GM20000 (cell line): ENCODE measurements at places on chromosomes 13 and 19.
A peak's percentile ranks its signal among the peaks of the same experiment; 100 is the strongest.

GRCh38 chr19:22603518-22604440, 30.3 kb upstream of the ZNF492 start:
- no peak for DNase-seq

GRCh38 chr13:35826626-35827254, 304.4 kb downstream of the DCLK1 start:
- DNase-seq: no peak

DNA sequence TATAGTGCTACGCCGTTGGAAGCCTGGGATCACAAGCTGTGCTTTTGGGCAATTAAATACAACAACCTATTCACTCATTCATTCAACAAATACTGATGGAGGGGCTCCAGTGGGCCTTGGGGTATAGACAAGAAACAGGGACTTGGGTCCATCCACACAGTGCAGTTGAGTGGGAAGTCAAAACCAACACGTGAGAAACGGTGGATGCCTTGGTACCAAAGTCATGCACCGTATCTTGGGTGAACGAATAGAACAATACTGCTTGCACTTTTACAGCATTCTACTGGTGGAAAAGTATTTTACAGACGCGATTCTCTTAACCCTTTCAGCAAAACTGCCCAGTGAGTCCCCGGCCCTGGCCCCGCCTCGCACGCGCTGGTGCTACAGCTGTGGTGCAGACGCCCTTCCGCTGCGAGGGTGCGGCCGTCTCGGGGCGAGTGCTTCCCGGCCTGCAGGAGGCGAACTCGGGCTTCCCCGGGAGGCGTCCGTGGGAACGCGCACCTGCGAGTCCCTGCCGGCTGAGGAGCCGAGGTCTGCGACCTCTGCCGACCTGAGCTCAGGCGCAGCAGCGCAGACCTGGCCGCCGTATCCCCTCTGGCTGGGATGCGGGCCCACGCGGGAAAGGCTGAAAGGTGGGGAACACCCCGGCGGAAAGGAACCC, 8.3 kb downstream of the TNFRSF19 start:
- DNase-seq: peak; percentile 68

DNA sequence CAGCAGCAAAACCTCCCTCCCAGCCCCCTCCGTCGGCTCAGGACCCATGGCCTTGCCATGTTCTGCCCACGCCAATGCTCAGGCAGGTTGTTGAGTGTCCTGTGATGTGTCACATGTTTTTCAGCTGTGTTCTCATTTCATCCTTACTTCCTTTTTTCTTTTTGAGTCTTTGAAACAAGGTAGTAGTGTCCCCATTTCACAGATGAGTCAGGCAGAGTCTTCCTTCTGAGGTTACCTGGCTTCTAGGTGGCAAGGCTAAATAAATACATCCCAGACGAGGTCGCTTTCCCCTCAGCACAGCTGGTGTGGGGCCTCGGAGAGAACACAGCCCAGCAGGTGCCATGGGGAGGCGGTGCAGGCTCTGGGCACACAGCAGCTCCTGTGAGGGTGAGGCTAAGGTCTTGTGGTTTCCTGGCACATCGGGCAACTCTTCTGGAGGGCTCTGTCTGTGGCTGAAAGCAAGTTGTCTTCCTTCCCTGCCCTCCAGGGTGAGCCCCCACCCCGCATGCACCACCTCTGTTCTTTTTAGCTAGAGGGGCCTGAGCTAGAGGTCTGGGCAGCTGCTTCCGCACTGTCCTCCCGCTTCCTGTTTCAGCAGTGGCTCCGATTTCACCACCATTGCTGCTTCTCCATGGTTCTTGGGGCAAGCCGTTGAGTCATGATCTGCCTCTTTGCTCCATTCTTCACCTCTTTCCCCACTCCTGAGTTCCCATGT, 15.1 kb downstream of the PRAM1 start:
- DNase-seq: no peak

DNA sequence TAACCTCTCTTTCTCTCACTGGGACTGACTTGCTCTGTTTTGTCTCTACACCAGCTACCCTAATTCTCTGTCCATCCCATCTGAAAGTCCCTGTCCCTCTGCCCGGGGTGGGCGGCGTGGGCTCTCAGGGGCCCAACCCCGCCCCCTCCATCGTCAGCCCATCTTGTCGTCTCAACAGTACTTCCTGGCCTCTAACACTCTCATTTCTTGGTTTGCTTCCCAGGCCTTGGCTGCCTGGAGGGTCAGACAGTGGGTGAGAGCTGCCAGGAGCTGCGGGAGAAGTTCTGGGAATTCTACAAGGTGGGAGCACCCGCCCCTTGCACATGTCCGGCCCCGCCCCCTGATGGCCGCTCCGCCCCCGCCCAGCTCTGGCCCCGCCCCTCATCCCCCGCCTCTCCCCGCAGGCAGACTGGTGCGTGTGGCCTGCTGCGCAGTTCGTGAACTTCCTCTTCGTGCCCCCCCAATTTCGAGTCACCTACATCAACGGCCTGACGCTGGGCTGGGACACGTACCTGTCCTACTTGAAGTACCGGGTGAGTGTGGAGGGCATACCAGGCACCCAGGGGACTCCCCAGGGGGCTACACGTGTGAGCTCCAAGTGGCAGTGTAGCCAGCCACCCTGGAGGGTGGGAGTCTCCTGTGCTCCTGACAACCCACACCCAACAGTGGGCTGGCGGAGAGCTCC, 1.7 kb downstream of the MPV17L2 start:
- no peak for DNase-seq

DNA sequence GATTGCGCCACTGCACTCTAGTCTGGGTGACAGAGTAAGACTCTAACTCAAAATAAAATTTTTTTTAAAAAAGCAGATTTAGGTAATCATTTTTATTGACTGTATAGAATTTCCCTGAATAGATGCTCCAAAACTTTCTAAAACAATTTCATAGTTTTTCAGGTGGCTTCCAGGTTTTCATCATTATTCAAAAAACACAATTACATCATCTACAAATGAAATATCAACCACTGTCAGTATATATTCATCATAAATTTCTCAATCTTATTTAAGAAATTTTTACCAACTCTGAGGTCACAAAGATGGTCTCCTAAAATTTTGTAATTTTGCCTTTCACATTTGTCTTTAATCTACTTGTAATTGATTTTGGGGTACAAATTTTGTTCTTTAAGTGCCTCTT, 48.1 kb downstream of the ZC3H13 start:
- DNase-seq: no peak

DNA sequence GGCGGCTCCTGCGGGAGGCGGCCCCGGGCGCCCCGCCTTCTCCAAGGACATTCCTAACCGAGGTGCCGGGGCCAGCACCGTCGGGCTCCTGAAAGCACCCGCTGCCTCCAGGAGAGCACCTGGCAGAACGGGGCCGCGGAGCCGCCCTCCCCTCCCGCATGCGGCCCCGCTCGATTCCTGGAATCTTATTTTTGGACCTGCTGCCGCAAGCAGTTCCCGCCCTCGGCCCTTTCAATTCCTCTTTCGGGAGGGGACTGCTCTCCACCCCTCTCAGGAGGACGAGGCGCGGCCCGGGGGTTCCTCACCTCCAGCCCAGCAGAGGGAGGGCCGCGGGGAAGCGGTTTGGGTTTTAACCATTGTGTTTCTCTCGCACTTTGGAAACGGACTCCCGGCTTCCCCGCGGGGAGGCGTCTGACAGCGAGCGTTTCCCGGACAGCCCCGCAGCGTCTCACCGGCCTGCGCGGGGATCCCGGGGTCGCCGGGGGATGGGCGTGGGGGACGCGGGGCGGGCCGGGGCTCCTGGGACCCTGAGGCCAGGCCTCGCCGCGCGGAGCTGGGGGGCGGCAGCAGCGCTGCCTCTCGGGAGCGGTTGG, 849 bp downstream of the GAS6 start:
- peak; percentile 83 for DNase-seq

GRCh38 chr13:112342841-112343361, 33.3 kb upstream of the SPACA7 start:
- no peak for DNase-seq

DNA sequence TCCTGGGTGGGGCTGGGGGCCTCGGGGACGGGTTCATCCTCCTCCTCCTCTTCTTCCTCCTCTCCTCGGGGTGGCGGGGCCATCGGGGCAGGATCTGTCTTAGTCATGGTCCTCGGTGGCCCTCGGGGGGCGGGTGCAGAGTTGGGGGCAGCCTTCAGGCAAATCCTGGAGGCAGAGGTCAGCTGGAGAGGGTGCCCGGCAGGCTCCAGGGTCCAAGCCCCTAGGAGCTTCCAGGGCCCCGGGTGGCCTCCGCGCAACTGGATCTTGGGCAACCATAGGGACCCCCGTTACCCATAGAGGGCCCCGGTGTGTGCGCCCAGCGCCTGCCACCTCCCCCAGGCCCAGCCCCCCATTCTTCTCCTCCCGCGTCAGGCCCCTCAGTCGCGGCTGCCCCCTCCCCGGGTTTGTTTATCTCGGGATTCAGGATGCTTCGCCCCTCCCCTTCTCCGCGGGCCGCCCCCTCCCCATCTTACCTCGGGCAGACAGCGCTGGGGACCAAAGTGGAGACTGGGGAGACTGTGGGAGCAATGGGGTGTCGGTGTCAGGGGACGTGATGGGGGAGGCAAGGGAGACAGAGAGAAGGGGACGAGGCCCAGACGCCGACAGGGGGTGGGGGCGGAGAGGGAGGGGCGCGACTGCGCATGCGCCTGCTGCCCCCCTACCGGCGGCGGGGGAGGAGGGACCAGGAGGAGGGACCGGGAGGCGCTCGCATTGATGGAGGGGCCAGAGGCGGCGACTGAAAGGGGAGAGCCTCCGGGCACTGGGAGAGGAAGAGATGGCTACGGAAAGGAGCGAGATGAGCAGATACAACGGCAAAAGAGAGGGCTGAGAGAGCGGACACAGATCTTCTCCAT, at the start of gene CLIP3:
TSS of gene CLIP3 (minus strand) at position 623 of the 854 bp plus-strand sequence. CDS start at position 107, 516 bp downstream.
- peak; percentile 92 for DNase-seq
